T-helper 17 cell (primary cell): ENCODE measurements at places on chromosomes 11 and 22.

DNA sequence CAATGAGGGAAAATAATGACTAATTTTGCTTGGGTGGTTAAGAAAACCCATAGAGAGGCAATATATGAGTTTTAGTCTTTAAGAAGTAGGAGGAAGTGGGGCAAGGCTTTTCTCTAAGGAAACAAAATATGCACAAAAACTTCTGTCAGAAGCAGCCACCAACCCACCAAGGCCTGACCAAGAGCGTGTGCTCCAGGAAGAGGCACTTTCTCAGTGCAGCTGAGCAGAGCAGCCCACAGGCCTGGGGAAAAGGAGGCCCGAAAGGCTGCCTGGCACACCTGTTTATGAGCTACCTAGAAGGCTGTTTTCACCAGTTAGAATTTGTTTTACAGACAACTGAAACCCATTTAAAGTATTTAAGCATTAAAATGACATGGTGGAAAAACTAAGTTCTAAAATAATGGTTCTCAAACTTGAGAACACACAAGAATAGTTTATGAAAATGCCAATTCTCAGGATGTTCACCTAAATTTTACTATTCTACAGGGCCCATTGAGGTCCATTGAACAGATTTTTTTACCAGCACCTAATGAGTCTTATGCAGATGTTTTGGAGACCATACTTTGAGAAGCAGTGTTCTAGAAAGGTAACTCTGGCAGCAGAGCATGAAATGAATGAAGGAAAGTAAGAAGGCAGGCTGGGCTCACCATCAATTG is 160.5 kb upstream of the DDI1 start:
- DNase-seq: no peak

DNA sequence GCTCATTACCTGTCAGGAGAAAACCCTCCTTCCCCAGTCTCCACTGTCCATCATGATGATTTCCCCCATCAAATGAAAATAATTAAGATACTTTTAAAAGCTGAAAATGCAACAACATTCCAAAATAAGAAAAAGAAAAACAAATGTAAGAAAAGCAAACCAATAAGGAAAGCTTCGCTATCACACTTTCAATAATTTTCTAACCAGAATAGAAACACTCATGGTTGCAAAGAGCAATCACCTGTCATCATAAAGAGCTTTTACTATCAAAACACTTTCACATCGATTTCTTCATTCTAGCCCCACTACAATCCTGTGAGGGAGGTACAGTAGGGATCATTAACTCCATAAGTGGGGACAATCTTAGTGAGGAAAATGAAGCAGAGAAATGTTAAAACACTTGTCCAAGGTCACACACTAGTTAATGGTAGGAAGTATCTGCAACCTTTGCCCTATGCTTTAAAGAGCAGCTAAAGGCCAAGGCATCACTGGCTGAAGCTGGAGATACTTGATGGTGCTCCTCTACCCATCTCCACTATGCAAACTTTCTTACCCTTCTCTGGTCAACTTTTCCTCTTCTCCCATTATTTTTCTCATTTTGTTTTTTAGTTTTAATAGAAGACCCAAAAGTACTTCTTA is 2.6 kb downstream of the RBM4B start:
- DNase-seq: no peak

- DNase-seq: no peak
Observed at GRCh38 chr22:40237788-40238424, 60.2 kb downstream of the TNRC6B start.

GRCh38 chr22:30270832-30271231 is 4.2 kb upstream of the OSM start:
- no peak for DNase-seq

- DNase-seq: no peak
Observed at GRCh38 chr11:120400564-120401364, 64.6 kb downstream of the ARHGEF12 start.

DNA sequence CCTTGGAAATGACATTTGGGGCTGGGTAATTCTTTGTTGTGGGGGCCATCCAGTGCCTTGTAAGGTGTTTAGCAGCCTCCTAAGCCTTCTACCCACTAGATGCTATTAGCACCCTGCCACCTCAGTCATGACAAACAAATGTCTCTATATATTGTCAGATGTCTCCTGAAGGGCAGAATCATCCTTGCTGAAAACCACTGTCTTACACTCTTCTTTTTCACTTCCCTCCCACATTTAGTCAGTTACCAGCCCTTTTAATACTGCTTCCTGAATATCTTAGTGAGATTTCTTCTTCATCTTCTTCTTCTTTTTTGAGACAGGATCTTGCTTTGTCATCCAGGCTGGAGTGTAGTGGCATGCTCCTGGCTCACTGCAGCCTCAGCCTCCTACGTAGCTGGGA is 33.1 kb downstream of the TNRC6B start:
- no peak for DNase-seq

GRCh38 chr22:36026741-36027140 is 1.9 kb downstream of the RBFOX2 start:
- DNase-seq: no peak

DNA sequence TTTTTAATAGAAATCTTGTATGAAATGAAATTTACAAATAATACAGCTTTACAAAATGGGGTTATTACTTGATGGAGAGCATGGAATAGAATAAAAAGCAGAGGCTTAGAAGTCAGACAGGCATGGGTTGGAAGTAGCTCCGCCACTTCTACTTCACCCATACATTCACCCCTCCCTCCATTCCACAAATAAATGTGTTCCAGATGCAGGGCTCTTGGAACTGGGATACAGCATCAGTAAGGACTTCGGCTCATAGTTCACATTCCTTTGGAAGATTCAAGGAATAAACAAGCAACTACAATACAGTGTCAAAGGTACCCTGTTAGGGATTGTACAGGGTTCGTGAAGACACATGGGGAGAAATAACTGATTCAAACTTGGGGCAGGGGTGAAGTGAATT is 156.8 kb downstream of the WNT11 start:
- DNase-seq: no peak

- no peak for DNase-seq
Observed at GRCh38 chr11:88886796-88887195, 179.0 kb downstream of the GRM5 start.

- DNase-seq: no peak
Observed at GRCh38 chr11:1494650-1495049, 8.1 kb upstream of the MOB2 start.

DNA sequence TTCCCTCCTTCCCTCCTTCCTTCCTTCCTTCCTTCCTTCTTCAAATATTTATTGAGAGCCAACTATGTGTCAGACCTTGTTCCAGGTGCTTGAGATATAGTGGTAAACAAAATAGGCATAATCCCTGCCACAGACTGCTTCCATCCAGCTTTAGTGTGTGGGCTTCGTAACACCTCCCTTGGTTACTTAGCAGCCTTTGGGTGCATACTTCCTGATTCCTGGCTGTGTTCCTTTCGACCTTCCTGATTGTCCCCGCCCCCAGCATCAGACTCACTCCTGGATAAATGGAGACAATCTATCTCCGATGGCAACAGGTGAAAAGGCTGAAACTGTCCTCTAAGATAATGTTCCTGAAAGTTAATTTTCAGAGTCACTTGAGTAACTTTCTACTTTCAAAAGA is 13.5 kb downstream of the CCDC81 start:
- no peak for DNase-seq

DNA sequence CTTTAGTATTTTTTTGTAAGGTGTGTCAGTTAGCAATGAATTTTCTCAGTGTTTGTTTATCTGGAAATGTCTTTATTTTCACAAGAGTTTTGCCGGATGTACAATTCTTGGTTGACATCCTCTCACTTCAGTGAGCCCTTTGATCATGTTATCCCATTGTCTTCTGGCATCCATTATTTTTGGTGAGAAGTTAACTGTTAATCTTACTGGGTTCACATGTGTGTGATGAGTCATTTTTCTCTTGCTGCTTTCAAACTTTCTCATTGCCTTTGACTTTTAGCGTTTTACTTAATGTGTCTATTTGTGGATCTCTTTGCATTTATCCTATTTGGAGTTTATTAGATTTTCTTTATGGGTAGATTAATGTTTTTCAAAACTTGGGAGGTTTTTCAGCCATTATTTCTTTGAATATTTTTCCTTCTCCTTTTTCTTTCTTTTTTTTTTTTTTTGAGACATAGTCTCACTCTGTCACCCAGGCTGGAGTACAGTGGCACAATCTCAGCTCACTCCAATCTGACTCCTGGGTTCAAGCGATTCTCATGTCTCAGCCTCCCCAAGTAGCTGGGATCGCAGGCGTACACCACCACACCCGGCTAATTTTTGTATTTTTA is 100.5 kb upstream of the RRM1 start:
- DNase-seq: no peak

- no peak for DNase-seq
Observed at GRCh38 chr11:130705670-130706421, 210.4 kb downstream of the SNX19 start.

GRCh38 chr22:43427296-43428004 is 15.6 kb downstream of the MPPED1 start:
- no peak for DNase-seq

GRCh38 chr11:69443968-69444364 is 37.5 kb upstream of the LINC01488 start:
- no peak for DNase-seq

DNA sequence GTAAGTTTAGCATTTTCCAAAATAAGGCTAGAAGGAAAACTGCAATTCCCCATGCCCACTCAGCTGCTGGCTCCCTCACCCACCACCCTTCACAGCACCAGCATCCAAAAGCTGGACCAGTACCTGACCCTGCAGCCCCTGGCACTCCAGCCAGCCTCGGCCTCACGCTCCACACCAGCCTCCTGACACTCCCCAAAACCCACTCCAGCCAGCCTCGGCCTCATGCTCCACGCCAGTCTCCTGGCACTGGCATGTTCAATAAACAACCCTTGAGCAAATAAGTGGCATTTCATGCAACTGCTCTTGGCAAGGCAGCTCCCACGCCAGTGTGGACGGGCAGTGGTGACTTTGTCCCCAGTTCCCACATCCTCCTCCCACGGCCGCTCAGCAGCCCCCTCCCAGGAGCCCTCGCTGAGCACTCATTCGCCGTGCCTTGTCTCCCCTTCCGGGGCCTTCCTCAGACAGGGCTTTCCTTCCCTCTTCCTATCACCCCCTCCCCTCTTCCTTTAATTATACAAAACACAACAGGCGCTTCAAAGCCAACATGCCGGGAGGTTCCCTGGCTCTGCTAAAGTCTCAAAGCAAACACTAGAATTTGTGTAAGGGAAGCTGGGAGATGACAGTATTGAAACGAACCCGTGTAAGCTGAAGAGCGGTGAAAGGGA is 6.8 kb downstream of the TOLLIP start:
- DNase-seq: no peak

- DNase-seq: no peak
Observed at GRCh38 chr11:124837491-124837856, 27.8 kb upstream of the ROBO3 start.

- no peak for DNase-seq
Observed at GRCh38 chr11:120527111-120527761, 15.7 kb downstream of the GRIK4 start.
